ENCODE measurements at places on chromosomes 2 and 18. TPM values are rescaled to one million over a fixed set of nuclear protein-coding genes. Genes with fewer than 3 reads are reported as not detected.

LTBP1 gene
- total RNA-seq, result 22.1 TPM

ELOA2 gene
- not detected for total RNA-seq

DNA sequence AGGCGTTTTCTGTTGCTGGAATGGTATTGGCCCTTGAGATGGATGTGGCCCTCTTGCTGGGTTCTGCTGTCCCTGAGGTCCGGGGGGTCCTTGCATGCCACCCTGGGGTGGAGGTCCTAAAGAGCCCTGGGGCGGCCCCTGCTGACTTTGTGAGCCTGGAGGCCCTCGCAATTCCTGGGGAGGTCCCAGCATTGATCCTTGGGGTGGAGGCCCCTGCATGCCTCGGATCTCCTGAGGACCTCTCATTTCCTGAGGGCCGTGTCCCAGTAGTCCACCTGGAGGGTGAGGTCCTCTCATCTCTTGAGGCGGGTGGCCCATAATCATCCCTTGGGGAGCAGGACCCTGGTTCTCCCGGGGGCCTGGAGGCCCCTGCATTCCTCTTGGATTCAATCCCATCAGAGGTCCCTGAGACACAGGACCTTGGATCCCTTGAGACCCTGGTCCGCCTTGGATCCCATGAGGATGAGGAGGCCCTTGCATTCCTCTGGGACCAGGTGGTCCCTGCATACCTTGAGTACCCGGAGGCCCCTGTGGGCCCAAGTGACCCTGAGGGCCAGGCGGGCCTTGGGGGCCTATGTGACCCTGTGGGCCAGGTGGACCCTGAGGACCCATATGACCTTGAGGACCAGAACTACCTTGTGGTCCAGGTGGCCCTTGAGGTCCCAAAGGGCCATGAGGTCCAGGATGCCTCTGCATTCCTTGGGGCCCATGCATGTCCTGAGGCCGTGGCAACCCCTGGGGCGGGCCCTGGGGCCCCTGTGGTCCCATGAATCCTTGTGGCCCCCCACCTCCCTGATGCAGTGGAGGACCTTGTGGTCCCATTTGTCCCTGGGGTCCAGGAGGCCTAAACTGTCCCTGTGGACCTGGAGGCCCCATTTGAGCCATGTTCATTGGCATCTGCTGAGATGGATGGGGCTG, 18.3 kb downstream of the SFT2D3 start:
- no peak for DNase-seq

PSMA8 gene
- not detected for total RNA-seq

GRCh38 chr2:46245869-46246268, 51.3 kb upstream of the EPAS1 start:
- no peak for DNase-seq

GRCh38 chr2:217660423-217660822, 342.4 kb downstream of the TNS1 start:
- DNase-seq, result no peak

DNA sequence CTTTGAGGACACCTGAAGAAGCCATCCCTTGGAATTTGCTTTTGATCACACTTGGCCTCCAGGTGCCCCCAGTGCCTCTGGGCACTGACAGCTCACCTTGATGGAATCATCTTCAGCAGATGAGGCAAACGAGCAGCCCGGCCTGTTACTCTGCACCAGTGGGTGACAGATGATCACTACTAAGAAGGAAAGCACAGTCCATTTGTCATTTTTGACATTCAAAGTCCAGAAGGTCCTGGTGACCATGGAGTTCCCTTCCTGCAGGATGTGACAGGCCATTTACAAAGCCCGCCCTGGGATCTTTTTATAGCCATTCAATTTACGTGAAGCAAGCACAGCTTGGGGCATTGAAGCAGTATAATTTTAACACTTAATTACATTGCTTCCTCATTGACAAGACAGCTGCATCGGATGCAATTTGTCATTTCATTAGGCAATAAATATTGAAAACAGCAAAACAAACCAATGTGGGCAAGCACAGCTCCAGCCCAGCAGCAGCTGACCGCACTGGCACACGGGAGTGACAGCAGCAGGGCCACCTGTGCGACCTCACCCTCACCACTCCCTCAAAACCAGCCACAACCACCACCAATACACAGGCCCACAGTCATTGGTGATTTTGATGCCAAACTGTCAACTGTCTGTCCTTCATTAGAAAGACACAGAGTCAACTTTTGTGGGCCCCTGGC, 76.0 kb upstream of the SLC66A3 start:
- DNase-seq, result no peak

- no peak for DNase-seq
Measured at GRCh38 chr2:120108749-120109148, 95.9 kb downstream of the EPB41L5 start.

BOLL gene
- not detected for total RNA-seq

DNA sequence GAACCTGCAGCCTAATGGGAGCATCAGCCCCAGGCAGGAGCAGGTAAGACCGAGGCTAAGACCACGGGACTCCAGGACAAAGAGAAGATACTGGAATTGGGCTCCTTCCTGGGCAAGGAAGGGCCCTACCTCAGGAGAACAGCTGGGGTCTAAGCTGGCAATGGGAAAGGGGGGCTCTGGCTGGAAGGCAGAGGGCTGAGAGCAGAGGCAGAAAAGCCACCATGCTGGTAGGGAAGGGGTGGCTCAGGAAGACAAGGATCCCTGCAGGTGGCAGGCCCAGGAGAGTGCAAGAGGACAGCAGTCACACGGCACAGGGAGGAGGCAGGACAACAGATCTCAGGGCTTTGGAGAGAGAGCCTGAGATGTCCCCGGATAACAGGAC, 203.5 kb downstream of the NDUFA10 start:
- no peak for DNase-seq

DNA sequence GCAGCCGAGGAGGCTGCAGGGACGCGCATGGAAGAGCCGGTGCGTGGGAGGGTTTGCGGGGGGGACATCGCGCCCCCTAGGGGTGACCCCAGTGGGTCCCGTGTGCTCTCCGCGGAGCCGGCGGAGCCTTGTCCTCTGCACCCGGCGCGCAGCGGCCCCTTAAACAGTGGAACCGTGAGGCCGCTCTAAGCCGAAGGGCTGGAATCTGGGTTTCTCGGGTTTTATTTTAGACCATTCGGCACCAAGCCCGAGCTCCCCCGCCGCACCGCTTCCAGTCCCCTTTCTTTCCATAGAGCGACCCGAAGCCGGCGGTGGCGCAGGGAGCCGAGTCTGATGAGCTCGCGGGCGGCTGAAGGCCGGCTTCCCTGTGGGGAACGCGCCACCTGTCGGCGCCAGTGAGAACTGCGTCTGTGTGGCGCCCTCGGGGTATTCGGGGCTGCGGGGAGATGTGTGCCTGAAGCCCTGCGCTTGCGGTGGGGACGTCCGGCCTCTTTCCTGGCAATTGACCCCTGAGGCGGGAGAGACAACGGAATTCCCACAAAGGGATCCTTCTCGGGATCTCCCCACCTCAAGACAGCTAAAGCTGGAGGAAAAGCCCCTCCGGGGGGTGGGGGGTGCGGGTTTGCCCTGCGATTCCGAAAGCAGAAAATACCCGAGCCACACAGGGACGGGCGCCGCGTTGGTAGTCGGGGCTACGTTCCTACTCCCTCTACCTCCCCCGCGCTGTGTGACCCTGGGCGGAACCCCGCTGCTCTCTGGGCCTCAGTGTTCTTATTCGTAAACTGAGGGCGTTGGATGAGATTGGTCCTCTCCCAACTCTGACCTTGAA, 8.2 kb upstream of the EN1 start:
- DNase-seq, result peak; percentile 81
